ENCODE measurements at places on chromosomes 7 and 10. TPM values are rescaled to one million over a fixed set of nuclear protein-coding genes. Genes with fewer than 3 reads are reported as not detected.

LBX1 gene
- total RNA-seq = not detected

PHYHIPL gene
- not detected for total RNA-seq

AGBL3 gene
- total RNA-seq = 2.4 TPM

GLI3 gene
- total RNA-seq = 4.0 TPM

ZCWPW1 gene
- total RNA-seq = 1.9 TPM

MRLN gene
- not detected for total RNA-seq

ZNF92 gene
- total RNA-seq = 3.4 TPM

TMED4 gene
- 201 TPM for total RNA-seq

GRM3 gene
- not detected for total RNA-seq

AOAH gene
- not detected for total RNA-seq

CTAGE4 gene
- 1.3 TPM for total RNA-seq

ZDHHC6 gene
- 23.6 TPM for total RNA-seq

CALML5 gene
- total RNA-seq = not detected

GIMAP6 gene
- total RNA-seq = not detected

OGDH gene
- 75.3 TPM for total RNA-seq

ZDHHC16 gene
- 69.1 TPM for total RNA-seq

CPA1 gene
- not detected for total RNA-seq

LIPF gene
- total RNA-seq = not detected

STOX1 gene
- total RNA-seq = 0.25 TPM

GPR15LG gene
- not detected for total RNA-seq

AQP1 gene
- total RNA-seq = 0.54 TPM

GNAI1 gene
- total RNA-seq = 30.7 TPM

OR6B1 gene
- total RNA-seq = not detected

NUPR2 gene
- total RNA-seq = not detected

FGFBP3 gene
- 0.32 TPM for total RNA-seq

CAV1 gene
- 1,092 TPM for total RNA-seq

EPO gene
- not detected for total RNA-seq

TBRG4 gene
- total RNA-seq = 60.4 TPM

HOGA1 gene
- not detected for total RNA-seq

ADCY1 gene
- total RNA-seq = not detected

TCERG1L gene
- not detected for total RNA-seq

NPY gene
- not detected for total RNA-seq

PDE6C gene
- not detected for total RNA-seq

ASIC3 gene
- total RNA-seq = not detected
